Mesenchymal stem cell (in vitro differentiated cells and primary cell): ENCODE measurements at places on chromosomes 5 and 9.

DNA sequence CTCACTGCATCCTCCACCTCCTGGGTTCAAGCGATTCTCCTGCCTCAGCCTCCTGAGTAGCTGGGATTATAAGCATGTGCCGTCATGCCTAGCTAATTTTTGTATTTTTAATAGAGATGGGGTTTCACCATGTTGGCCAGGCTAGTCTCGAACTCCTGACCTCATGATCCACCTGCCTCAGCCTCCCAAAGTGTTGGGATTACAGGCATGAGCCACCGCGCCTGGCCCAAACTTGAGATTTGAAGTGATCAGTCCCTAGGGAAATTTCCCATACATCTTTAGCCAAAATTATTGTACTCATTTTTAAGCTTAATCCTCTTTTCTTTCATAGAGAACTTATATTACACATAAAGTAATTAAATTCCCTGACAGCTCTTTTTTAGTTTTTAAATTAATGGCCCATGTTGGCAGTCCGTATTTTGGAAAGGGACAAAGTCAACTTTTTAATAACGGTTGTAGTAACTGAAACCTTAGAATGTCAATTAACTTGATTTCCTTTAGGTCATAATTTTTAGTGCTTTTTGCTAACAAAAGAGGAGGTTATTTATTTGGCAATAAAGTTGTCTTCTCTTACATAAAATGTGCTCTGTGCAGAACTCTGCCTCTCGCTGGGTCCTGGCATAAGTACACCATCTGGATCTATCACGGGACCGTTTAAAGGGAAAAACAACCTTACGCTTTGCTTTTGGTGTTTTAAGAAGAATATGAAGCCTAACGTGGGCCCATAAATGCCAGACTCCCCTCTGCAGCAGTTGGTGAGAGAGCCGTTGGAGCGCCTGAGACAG is 142.3 kb upstream of the OTULINL start:
- H3K27me3 ChIP-seq: no peaks in the 10 kb centered on the region
- H3K27ac ChIP-seq: peak overlapping the region; percentile 77
- H3K4me3 ChIP-seq: peak overlapping the region; percentile 97
- H3K36me3 ChIP-seq: peaks cover 19% of the 10 kb centered on the region
- peaks cover 21% of the 10 kb centered on the region for H3K4me1 ChIP-seq

DNA sequence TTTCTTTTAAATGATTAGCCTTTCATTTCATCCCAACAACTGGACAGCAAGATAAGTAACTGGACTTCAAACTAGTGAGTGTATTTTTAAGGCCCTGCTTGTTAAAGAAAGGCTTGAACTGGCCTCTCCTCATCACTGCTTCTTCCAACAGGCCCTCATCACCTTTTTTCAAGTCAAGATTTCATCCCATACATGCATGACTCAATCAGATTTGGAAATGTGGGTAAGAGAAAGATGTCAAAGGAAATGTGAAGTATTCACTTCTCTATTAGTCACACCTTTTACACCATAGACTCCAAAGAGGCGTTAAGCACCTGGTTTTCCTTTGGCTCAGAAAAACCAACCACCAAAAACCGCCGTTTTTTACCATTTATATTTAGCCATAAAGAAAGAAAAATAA is 4.9 kb downstream of the NR4A3 start:
- peaks cover 38% of the 10 kb centered on the region for H3K4me1 ChIP-seq
- peak; percentile 7 for DNase-seq
- H3K4me3 ChIP-seq: no peak overlapping the region
- peaks cover 36% of the 10 kb centered on the region for H3K27me3 ChIP-seq
- H3K27ac ChIP-seq: no peak overlapping the region

DNA sequence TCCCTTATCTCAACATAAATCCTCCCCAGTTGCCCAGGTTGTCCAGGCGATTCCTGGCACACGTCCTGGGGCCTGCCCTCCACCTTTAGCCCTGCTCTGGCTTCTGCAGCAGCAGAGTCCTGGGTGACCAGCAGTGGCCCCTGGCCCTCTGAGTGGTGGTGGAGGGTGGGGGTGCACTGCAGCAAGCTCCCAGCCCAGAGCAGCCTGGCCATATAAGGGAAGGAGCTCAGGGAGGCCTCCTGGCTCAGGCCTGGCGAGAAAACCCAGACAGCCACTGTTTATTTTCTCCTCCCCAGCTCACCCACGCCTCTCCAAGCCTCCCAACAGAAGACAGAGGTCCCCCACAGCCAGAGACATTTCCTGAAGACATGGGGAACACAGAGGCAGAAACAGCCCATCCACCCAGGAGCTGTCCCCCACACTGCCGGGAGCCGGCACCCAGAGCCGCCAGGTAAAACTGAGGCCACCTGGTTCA is 44.7 kb upstream of the IL17B start:
- H3K27ac ChIP-seq: peak overlapping the region; percentile 90
- H3K4me3 ChIP-seq: no peak overlapping the region
- peaks cover 49% of the 10 kb centered on the region for H3K4me1 ChIP-seq
- H3K27me3 ChIP-seq: no peaks in the 10 kb centered on the region
- peak; percentile 88 for DNase-seq

DNA sequence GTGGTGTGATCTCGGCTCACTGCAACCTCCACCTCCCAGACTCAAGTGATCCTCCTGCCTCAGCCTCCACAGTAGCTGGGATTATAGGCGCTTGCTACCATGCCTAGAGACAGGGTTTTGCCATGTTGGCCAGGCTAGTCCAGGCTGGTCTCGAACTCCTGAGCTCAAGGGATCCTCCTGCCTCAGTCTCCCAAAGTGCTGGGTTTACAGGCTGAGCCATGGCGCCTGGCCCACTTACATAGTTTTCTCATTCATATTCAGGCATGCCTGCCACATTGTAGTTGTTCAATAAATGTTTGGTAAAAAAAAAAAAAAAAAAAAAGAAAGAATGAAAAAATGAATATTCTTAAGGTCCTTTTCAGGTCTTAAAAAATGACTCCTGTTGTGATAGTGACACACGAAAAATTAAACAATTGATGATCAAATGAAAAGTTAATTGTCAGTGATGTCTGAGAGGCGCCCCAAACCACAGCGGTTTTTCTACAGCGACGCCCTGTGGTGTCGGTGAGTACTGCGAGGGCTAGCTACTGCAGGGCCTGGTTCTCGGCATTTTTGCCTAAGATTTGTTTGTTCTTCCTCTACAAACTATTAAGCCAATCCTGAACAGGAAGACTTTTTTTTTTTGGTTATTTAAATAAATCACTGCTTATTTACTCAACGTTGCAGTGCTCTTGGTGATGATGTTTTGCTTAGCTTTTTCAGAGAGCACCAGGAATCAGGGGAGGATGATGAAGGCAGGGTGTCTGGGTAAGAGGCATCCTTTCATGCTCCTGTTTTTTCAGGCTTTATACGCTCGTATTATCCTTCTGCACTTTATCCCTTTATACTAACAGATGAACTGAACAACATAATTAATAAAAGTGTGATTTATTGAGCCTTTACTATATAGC is 67.0 kb upstream of the DPYSL3 start:
- H3K4me3 ChIP-seq: no peak overlapping the region
- no peak overlapping the region for H3K27ac ChIP-seq
- H3K4me1 ChIP-seq: no peaks in the 10 kb centered on the region
- H3K36me3 ChIP-seq: no peaks in the 10 kb centered on the region
- peak; percentile 41 for DNase-seq
- H3K27me3 ChIP-seq: peaks cover 4% of the 10 kb centered on the region

- H3K36me3 ChIP-seq: no peaks in the 10 kb centered on the region
- H3K27ac ChIP-seq: no peak overlapping the region
- DNase-seq: peak; percentile 37
- H3K4me1 ChIP-seq: peaks cover 12% of the 10 kb centered on the region
- no peak overlapping the region for H3K4me3 ChIP-seq
Measured at GRCh38 chr5:78506261-78507024, 142.1 kb downstream of the LHFPL2 start.

DNA sequence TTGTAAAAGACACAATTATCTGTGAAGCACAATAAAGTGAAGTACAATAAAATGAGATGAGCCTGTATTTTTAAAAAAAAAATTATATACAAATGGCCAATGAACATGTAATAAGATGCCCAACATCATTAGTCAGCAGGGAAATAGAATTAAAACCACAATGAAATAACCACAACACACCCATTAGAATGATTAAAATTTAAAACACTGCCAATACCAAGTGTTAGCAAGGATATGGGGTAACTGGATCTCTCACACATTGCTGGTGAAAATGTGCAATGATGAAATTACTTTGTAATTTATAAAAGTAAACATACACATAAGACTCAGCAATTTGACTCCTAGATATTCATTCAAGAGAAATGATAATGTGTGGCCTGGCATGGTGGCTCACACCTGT is 62.8 kb downstream of the SHOC1 start:
- H3K27me3 ChIP-seq: no peaks in the 10 kb centered on the region
- no peak overlapping the region for H3K4me3 ChIP-seq
- peaks cover 3% of the 10 kb centered on the region for H3K4me1 ChIP-seq

GRCh38 chr5:143208781-143209510 is 194.5 kb downstream of the NR3C1 start:
- no peaks in the 10 kb centered on the region for H3K36me3 ChIP-seq
- H3K4me3 ChIP-seq: peak overlapping the region; percentile 53
- no peak overlapping the region for H3K27ac ChIP-seq
- peaks cover 6% of the 10 kb centered on the region for H3K4me1 ChIP-seq
- no peak for DNase-seq

DNA sequence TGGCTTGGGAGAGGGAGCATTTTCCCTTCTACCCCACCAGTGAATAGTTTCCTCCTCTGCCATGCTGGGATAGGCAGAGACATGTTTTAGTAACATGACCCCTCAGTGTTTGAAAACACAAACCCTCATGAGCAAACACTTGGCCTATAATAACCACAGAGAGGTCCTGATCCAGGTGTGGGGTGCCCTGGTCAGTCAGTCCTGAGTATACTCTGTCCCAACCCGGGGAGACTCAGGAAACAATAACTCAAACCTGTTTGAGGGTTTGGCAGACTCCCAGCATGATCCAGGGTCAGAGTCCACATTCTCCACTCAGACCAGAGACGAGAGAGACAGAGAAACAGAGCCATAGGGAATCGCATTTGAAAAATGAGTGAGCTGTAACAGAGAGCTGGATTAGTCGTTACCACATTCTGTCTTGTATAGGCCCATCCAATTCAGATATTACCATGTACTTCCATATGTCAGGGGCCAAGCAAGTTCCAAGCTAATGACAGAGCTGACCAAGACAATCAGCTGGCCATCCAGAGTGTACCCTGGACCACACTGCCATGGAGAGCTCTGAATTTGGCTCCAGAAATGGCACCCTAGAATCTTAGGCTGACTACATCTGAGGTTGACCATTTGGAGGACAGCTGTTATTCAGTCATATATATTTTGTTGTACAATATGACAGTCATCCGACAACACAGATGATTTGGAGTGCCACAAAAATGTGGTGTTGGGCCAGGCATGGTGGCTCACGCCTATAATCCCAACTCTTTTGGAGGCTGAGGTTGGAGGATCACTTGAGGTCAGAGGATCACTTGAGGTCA is 4.2 kb upstream of the CA9 start:
- H3K27me3 ChIP-seq: peaks cover 3% of the 10 kb centered on the region
- H3K36me3 ChIP-seq: no peaks in the 10 kb centered on the region
- H3K4me1 ChIP-seq: peaks cover 25% of the 10 kb centered on the region
- peak; percentile 58 for DNase-seq

DNA sequence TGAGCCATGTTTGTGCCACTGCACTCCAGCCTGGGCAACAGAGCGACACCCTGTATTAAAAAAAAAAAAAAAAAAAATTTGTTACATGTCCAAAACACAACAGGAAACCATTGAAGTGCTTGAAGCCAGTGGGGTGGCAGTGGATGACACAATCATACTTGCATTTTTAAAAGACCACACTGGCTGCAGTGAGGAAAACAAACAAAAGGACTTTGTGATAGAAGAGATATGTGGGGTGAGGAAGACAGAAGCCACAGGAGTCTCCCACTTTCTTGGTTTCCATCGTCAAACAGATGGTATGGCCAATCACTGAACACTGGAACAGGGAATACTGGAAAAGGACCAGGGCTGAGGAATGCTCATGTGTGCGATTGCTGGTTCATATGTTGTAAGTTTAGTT is 20.9 kb upstream of the COMMD10 start:
- no peaks in the 10 kb centered on the region for H3K4me1 ChIP-seq
- no peak for DNase-seq
- peaks cover 3% of the 10 kb centered on the region for H3K27me3 ChIP-seq
- no peak overlapping the region for H3K4me3 ChIP-seq
- no peak overlapping the region for H3K27ac ChIP-seq

- no peaks in the 10 kb centered on the region for H3K36me3 ChIP-seq
- no peak overlapping the region for H3K4me3 ChIP-seq
- H3K27me3 ChIP-seq: no peaks in the 10 kb centered on the region
- H3K4me1 ChIP-seq: peaks cover 47% of the 10 kb centered on the region
- DNase-seq: no peak
- H3K27ac ChIP-seq: no peak overlapping the region
Measured at GRCh38 chr9:121646992-121647391, 4.4 kb upstream of the DAB2IP start.

GRCh38 chr5:163916376-163916775 is 411.0 kb downstream of the MAT2B start:
- no peak overlapping the region for H3K27ac ChIP-seq
- H3K36me3 ChIP-seq: no peaks in the 10 kb centered on the region
- DNase-seq: peak; percentile 62
- H3K27me3 ChIP-seq: no peaks in the 10 kb centered on the region
- no peak overlapping the region for H3K4me3 ChIP-seq
- no peaks in the 10 kb centered on the region for H3K4me1 ChIP-seq

DNA sequence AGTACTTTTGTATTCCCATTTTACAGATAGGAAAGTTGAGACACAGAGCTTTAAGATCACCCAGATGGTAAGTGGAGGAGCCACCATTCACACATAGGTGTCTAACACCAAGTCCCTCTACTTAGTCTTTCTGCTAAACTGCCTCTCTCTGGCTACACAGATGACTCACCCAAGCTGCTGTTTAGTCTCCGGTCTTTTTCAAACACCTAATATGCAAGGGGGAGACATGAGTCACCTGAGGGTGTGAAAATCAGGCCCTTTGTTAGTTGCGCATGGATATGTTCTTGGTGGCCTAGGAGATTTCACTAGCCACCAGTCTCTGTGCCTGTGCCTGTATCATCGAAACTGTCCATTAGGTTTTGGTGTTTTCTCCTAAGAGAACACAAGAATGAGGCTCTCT is 117.8 kb downstream of the MAST4 start:
- no peaks in the 10 kb centered on the region for H3K4me1 ChIP-seq
- peak; percentile 28 for DNase-seq
- H3K27ac ChIP-seq: no peak overlapping the region
- H3K36me3 ChIP-seq: no peaks in the 10 kb centered on the region

GRCh38 chr5:102886586-102886985 is 131.5 kb downstream of the PAM start:
- peaks cover 2% of the 10 kb centered on the region for H3K4me1 ChIP-seq
- no peak overlapping the region for H3K27ac ChIP-seq
- DNase-seq: no peak
- no peaks in the 10 kb centered on the region for H3K27me3 ChIP-seq
- H3K4me3 ChIP-seq: no peak overlapping the region

- no peaks in the 10 kb centered on the region for H3K36me3 ChIP-seq
- no peaks in the 10 kb centered on the region for H3K27me3 ChIP-seq
- H3K27ac ChIP-seq: no peak overlapping the region
- no peak for DNase-seq
Measured at GRCh38 chr9:15333376-15333881, 26.4 kb upstream of the TTC39B start.

GRCh38 chr5:175829813-175830585 is 41.4 kb upstream of the CPLX2 start:
- no peak for DNase-seq
- no peaks in the 10 kb centered on the region for H3K36me3 ChIP-seq
- H3K4me3 ChIP-seq: no peak overlapping the region
